ENCODE measurements at places on chromosomes 6 and 20.

- peak; percentile 46 for DNase-seq
Measured at GRCh38 chr6:12112540-12113189, 100.6 kb downstream of the HIVEP1 start.

DNA sequence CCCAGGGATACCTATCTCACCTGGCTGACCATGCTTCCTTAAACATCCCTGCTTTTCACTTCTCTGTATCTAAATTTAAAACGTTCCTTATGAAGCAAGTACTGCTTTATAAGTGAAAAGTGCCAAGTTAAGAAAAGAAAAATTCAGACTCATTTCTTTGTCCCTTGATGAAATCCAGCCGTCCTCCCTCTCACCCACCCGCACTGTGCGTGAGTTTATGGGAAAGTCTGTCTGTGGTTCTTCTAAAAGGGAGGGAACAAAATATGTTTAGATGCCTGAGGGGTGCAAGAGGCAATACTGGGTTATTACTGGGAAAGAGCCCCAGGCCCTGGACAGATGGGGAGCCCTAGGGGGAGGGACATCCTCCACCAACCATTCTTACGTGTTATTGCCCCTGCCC is 31.2 kb downstream of the SPDEF start:
- DNase-seq: no peak

DNA sequence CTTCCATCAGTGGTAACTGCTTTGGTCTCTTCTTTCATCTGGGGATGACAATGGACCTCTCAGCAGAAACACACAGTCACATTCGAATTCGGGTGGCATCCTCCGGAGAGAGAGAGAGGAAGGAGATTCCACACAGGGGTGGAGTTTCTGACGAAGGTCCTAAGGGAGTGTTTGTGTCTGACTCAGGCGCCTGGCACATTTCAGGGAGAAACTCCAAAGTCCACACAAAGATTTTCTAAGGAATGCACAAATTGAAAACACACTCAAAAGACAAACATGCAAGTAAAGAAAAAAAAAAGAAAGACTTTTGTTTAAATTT is 6.1 kb downstream of the EDN1 start:
- no peak for DNase-seq

GRCh38 chr20:4297127-4297826 is 281.9 kb upstream of the RNF24 start:
- no peak for DNase-seq

DNA sequence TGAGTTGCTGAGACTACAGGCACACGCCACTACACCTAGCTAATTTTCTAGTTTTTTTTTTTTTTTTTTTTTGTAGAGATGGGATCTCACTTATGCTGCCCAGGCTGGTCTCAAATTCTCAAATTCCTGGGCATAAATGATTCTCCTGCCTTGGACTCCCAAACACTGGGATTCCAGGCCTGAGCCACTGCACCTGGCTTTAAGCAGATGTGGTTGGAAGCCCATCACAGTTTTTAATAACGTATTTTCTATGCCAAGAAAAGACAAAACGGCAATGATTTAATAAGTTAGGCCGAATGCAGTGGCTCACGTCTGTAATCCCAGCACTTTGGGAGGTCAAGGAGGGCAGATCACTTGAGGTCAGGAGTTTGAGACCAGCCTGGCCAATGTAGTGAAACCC is 456.6 kb downstream of the PRKN start:
- no peak for DNase-seq

DNA sequence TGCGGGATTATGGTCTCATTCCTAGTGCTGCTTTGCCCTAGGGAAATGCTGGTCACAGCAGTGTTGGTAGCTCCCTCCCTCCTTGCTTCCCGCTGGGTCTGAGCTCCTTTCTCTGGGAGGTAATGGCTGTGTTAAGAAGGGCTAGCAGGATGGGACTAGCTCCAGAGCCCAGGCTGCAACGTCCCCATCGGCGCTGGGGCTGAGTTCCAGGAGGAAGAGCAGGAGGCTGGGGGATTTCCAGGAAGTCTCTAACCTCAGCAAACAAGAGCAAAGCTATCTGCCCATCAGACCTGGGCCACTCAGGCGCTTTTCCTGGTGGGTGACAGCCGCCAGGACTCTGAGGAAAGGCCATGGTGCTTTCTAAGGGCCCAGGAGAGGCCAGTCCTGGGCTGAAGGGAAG is 174.2 kb downstream of the DLL1 start:
- no peak for DNase-seq

DNA sequence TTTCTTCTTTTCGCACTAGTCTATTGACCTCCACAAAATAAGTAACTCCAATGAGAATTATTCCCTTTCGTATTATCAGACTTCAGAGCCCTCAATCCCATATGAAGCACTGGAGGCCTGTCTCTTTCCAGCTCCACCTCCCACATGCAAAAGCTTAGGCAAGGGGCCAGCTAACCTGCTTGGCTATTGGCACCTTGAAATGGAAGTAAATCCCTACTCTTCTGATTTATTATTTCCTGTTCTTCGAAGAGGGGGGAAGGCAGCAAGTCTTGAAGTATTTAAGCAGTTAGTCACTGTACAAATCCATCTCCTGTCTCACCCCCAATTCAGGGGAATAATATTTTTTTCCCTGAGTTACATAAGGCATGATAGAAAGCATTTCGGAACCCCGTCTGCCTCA is 577.8 kb downstream of the MAFB start:
- DNase-seq: no peak

GRCh38 chr20:3786126-3786484 is 435 bp downstream of the CENPB start:
- DNase-seq: no peak

DNA sequence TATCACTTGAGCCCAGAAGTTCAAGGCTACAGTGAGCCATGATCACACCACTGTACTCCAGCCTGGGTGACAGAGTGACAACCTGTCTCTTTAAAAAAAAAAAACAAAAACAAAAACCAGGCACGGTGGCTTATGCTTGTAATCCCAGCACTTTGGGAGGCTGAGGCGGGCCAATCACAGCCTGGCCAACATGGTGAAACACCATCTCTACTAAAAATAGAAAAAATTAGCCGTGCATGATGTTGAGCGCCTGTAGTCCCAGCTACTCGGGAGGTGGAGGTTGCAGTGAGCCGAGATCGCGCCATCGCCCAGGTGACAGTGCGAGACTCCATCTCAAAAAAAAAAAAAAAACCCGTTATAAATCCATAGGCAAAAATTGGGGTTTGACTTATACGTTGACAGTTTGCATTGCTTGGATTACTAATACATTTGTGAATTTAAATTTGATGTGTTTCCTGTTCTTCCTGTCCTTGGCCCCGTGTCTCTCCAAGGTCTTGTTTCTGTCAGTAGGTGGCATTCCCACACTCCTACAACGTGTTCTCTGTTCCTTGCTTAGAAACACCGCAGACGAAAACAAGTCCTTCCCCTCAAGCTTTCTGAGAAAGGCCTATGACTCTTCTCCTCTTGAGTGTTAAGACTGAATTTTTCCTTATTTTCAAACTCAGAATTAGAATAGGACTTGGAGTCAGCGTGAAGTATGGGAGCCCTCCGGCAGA is 147.0 kb downstream of the DTNBP1 start:
- DNase-seq: no peak

- DNase-seq: no peak
Measured at GRCh38 chr6:78511009-78511408, 356.3 kb upstream of the IRAK1BP1 start.

DNA sequence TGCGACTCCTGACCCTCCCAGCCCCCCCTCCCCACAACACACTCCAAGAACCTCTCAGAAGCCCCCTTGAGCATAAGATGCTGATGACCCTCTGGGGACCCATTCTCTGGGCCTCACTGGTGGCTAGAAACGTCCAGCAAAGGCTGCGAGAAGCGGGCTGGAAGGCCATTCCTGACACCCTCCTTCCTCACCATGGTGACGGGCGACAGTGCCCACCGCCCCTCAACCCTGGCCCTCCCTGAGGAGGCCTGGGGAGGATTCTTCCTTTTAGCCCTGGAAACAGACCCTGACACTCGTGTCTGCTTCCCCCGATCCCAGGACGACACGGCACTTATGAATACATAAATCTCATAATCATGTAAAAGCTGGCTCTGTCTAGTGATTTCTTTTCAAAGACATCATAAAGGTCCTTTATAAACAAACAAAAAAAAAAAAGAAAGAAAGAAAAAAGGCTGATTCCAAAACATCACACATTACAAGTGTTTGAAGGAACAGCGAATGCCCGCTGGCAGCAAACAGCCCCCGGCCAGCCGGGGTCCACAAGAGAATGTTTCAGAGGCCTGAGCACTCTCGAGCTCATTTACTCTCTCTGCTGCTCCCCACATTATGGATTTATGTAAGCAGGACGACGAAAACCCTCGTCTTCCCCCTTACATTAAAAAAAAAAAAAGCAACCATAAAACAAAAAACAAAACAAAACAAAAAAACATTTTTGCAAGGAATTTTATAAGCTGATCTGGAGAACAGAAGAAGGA is 40.7 kb downstream of the PREX1 start:
- no peak for DNase-seq

GRCh38 chr6:56914798-56915658 is 39.9 kb upstream of the BEND6 start:
- DNase-seq: no peak

DNA sequence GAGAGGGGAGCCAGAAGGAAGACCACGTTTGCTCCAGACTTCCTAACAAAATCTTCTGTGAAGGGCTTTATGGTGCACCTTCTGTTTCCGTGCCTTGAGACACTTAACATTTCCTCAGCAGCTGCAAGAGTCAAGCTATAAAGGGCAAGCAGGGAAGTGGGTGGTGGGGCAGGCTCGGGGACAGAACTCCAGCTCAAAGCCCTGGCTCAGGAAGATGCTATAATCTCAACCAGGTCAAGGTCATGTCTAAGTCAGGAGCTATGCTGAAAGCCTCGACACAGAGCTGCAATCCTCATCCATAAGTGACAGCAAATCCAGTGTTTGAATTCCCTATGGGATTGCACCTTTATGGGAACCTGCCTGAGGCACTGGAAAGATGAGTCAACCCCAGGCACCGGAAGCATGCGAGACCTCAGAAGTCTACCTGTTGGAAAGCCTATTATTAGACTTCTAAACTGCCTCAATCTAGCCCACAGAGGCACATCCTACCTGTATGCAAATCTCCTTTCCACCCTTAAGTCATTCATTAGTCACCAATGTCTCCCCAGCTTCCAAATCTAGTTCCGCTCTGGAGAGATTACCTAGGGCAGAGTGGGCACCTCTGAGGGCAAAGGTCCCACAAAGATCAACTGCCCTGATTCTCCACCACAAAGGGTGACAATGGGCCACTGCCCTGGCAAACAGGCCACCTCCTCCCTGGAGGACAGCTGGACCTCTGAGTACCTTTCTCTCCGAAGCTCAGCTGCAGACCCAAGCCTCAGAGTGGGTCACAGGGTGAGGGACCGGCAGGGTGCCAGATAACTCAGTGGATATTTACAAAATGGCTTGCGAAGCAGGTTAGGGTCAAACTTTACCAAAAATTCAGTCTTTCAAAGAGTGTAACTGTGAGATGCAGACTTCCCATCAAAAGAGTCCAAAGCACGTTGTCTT is 287.0 kb downstream of the CDC5L start:
- DNase-seq: no peak

GRCh38 chr6:12403201-12403826 is 113.2 kb downstream of the EDN1 start:
- DNase-seq: no peak

- no peak for DNase-seq
Measured at GRCh38 chr20:58759947-58760346, 67.3 kb downstream of the NPEPL1 start.

DNA sequence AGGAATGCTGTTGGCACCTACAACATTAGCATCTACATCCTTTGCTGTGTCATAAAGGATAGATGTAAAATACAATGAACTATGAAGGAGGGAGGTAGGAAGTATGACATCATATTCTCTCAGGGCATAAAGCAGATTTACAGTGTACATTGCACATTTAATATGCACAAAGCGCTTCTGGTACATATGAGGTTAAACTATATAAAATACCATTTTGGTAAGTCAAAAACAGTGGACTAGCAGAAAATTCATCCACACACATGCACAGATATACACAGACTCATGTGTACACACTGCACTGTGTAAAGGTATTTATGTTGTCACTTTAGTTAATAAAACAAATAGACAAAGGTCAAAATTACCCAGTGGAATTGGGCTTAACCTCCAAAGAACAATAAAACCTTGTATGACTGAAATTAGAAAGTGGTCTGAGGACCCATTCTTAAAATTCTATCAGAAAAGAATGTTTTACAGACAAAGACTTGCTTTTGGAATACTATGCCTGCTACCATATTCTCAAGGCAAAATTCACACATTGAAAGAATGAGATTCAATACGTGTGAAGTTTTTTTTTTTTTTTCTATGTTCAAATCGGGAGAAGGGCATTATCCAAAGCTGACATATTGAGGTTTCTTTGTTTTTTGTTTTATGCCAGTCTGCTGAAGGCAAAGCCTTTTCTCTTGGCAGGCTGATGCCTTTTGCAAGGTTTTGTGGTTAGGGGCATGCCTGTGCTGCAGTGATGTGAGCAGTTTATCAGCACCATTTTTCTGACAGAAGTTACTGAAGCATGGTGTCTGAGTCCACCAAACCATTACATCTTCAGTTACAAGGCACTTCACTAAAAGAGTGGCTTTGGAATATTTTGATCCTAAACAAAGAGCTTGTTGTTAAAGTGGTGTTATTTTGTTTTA is 199.0 kb downstream of the PLCB1 start:
- DNase-seq: no peak

DNA sequence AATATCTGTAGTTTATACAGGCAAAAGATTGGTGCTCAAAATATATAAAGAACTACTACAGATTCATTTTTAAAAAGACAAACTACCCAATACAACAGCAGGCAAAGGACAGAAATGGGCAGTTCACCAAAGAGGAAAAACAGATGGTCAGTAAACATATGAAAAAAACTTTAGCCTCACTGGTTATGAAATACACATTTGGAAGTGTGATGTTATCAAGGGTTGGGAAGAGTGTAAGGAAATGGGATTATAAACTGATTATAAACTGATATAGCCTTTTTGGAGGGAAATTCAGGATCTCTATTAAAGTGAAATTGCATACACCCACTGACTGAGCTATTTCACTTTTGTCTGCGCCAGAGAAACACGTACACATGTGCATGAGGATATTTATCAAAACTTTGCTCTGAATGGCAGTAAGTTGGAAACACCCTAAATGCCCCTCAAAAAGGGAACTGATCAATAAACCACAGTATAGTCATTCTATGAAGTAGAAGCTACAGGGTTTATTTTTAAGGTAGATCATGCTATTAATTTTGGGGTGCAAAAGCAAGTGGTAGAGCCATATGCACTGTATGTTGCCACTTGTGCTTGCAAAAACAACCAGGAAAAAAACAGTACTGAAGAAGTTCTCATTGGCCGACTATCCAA is 32.2 kb upstream of the ARFGEF2 start:
- no peak for DNase-seq

Measured in K562 (cell line).